Osteoblast (primary cell): ENCODE measurements at places on chromosomes 11 and 22. TPM values are rescaled to one million over a fixed set of nuclear protein-coding genes. Genes with fewer than 3 reads are reported as not detected.

GRCh38 chr22:36998620-36999351 is 20.5 kb downstream of the TST start:
- peak; percentile 80 for DNase-seq
- H3K4me3 ChIP-seq: no peak overlapping the region
- peaks cover 17% of the 10 kb centered on the region for H3K27me3 ChIP-seq
- H3K4me1 ChIP-seq: peaks cover 2% of the 10 kb centered on the region
- H3K27ac ChIP-seq: no peak overlapping the region
- no peaks in the 10 kb centered on the region for H3K36me3 ChIP-seq

GRCh38 chr11:44903035-44903434 is 47.6 kb downstream of the TP53I11 start:
- no peak overlapping the region for H3K4me3 ChIP-seq
- no peak for DNase-seq
- no peaks in the 10 kb centered on the region for H3K36me3 ChIP-seq
- peaks cover 6% of the 10 kb centered on the region for H3K27me3 ChIP-seq
- no peaks in the 10 kb centered on the region for H3K4me1 ChIP-seq
- no peak overlapping the region for H3K27ac ChIP-seq

DNA sequence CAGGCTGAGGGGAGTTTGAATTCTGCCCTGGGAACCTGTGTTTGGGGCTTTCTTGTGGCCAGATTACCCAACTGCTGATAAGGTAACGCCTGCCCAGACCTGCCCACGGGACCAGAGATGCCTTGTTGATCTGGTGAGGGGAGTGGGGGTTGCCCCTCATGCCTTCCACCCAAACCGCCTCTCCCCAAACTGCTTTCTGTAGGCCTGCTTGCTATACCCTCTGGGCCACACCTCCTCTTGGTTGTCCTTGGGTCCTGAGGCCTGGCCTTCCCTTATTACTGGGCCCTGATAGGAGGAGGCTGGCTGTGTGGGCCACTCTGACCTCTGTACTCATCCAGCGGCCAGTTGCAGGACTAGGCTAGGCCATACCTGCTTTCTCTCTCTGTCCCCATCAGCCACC is 3.4 kb downstream of the P2RY2 start:
- H3K4me1 ChIP-seq: no peaks in the 10 kb centered on the region
- no peaks in the 10 kb centered on the region for H3K36me3 ChIP-seq
- H3K27ac ChIP-seq: no peak overlapping the region
- no peak for DNase-seq

- H3K4me3 ChIP-seq: peak overlapping the region; percentile 97
- DNase-seq: peak; percentile 22
- H3K27ac ChIP-seq: peak overlapping the region; percentile 63
- peaks cover 15% of the 10 kb centered on the region for H3K4me1 ChIP-seq
- peaks cover 11% of the 10 kb centered on the region for H3K36me3 ChIP-seq
Observed at GRCh38 chr22:41544671-41545476, 604 bp upstream of the POLR3H start.

DNA sequence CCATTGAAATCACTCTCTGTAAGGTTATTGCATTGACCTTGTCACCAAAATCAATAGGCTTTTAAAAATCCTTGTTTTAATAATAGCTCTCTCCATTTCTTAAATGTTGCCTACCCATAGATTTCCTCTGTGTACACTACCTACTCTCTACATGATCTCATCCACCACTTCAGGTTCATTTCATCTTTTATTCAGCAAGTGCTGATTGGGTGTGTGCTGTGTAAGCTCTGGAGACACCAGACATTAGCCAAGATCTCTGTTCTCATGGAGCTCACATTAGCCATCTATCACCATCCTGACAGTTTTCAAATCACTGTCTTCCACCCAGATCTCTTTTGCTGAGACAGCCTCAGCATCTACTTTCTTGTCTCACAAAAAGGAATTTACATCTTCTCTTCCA is 4.4 kb upstream of the MS4A10 start:
- H3K27me3 ChIP-seq: peaks cover 23% of the 10 kb centered on the region
- no peak for DNase-seq
- H3K36me3 ChIP-seq: no peaks in the 10 kb centered on the region
- H3K4me1 ChIP-seq: peaks cover 13% of the 10 kb centered on the region
- H3K27ac ChIP-seq: no peak overlapping the region
- H3K4me3 ChIP-seq: no peak overlapping the region

- H3K27me3 ChIP-seq: no peaks in the 10 kb centered on the region
- H3K4me1 ChIP-seq: peaks cover 4% of the 10 kb centered on the region
- H3K27ac ChIP-seq: no peak overlapping the region
Observed at GRCh38 chr11:73168925-73169579, 26.9 kb upstream of the FCHSD2 start.

- no peak overlapping the region for H3K27ac ChIP-seq
- H3K36me3 ChIP-seq: peaks cover 46% of the 10 kb centered on the region
- no peak overlapping the region for H3K4me3 ChIP-seq
- H3K4me1 ChIP-seq: peaks cover 9% of the 10 kb centered on the region
Observed at GRCh38 chr11:72238040-72238450, 5.9 kb downstream of the PHOX2A start.

DNA sequence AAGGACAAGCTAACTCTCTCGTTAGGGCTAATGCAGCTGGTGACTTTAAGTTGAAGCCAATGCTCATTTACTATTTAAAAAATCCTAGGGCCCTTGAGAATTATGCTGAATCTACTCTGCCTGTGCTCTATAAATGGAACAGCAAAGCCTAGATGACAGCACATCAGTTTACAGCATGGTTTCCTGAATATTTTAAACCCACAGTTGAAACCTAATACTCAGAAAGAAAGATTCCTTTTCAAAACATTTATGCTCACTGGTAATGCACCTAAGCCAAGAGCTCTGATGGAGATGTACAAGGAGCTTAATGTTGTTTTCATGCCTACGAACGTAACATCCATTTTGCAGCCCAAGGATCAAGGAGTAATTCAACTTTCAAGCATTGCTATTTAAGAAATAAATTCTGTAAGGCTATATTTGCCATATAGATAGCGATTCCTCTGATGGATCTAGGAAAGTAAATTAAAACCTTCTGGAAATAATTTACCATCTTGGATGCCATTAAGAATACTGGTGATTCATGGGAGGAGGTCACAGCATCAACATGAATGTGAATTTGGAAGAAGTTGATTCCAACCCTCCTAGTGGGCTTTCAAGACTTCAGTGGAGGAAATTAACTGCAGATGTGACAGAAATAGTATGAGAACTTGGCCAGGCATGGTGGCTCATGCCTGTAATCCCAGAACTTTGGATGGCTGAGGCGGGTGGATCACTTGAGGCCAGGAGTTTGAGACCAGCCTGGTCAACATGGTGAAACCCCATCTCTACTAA is 14.5 kb downstream of the XNDC1N start:
- DNase-seq: peak; percentile 63
- H3K4me1 ChIP-seq: no peaks in the 10 kb centered on the region
- H3K27ac ChIP-seq: no peak overlapping the region
- H3K27me3 ChIP-seq: no peaks in the 10 kb centered on the region
- H3K4me3 ChIP-seq: no peak overlapping the region
- peaks cover 9% of the 10 kb centered on the region for H3K36me3 ChIP-seq

GRCh38 chr22:19973551-19974267 is 32.1 kb upstream of the TXNRD2 start:
- H3K4me1 ChIP-seq: no peaks in the 10 kb centered on the region
- no peak for DNase-seq
- no peaks in the 10 kb centered on the region for H3K27me3 ChIP-seq
- H3K4me3 ChIP-seq: no peak overlapping the region
- H3K36me3 ChIP-seq: no peaks in the 10 kb centered on the region

DNA sequence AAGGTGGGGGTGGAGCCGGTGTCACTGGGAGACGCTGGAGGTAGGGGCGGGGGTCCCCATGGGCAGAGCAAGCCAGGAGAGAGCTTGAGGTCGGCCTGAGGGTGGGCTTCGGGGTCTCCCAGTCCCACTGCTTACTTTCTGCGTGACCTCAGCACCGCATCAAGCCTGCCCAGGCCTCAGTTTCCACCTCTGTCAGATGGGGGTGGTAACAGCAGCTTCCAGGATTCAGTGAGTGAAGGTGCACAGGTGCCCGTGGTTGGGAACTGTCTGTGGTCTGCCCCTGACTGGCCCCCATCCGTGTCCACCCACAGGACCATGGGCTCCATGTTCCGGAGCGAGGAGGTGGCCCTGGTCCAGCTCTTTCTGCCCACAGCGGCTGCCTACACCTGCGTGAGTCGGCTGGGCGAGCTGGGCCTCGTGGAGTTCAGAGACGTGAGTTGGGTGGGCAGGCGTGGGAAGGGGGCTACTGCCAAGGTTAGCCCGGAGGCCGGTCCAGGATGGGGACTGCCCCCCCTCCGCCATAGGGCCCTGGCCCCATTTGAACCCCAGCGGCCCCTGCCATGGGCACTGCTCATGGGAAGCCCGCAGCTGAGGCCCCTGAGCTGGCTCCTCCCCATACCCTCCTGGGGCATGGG is 2.2 kb downstream of the TCIRG1 start:
- peaks cover 16% of the 10 kb centered on the region for H3K36me3 ChIP-seq
- H3K27me3 ChIP-seq: no peaks in the 10 kb centered on the region
- H3K27ac ChIP-seq: peak overlapping the region; percentile 73
- DNase-seq: peak; percentile 77
- peaks cover 21% of the 10 kb centered on the region for H3K4me1 ChIP-seq
- peak overlapping the region; percentile 86 for H3K4me3 ChIP-seq

GRCh38 chr11:86197448-86197847 is 47.1 kb upstream of the EED start:
- no peak overlapping the region for H3K4me3 ChIP-seq
- no peaks in the 10 kb centered on the region for H3K36me3 ChIP-seq
- no peak for DNase-seq
- H3K27ac ChIP-seq: no peak overlapping the region
- H3K4me1 ChIP-seq: peaks cover 15% of the 10 kb centered on the region
- H3K27me3 ChIP-seq: no peaks in the 10 kb centered on the region

- H3K36me3 ChIP-seq: no peaks in the 10 kb centered on the region
- H3K27ac ChIP-seq: no peak overlapping the region
- no peaks in the 10 kb centered on the region for H3K4me1 ChIP-seq
Observed at GRCh38 chr11:110979696-110980095, 265.8 kb upstream of the POU2AF2 start.

GRCh38 chr11:119210050-119210449 is 3.9 kb downstream of the CBL start:
- DNase-seq: no peak
- H3K36me3 ChIP-seq: no peaks in the 10 kb centered on the region
- H3K4me1 ChIP-seq: peaks cover 13% of the 10 kb centered on the region

- DNase-seq: no peak
Observed at GRCh38 chr11:11318461-11318860, 34.6 kb downstream of the CSNK2A3 start.

DNA sequence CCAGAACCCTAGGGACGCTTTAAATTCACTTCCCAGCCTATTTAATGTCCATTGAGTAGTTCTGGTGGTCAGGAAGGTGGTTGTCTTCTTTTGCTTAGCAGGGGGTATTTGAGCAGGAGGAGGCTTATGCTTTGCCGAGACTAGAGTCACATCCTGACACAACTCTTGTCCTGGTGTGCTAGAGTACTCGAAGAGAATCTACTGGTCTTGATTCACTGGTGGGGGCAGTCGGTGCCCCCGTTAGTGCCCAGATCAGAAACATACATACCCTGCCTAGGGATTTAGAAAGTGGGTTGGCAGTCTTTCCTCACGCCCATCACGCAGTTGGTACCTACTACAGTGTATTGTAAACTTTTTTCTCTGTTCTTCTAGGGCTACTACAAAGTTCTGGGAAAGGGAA is 2.7 kb downstream of the RPL27A start:
- no peaks in the 10 kb centered on the region for H3K27me3 ChIP-seq
- peak overlapping the region; percentile 100 for H3K4me3 ChIP-seq
- peaks cover 54% of the 10 kb centered on the region for H3K4me1 ChIP-seq

GRCh38 chr22:44360306-44360667 is 47.5 kb upstream of the SHISAL1 start:
- peaks cover 46% of the 10 kb centered on the region for H3K4me1 ChIP-seq
- DNase-seq: peak; percentile 72
- H3K36me3 ChIP-seq: no peaks in the 10 kb centered on the region
- H3K27ac ChIP-seq: peak overlapping the region; percentile 91
- H3K27me3 ChIP-seq: no peaks in the 10 kb centered on the region

DNA sequence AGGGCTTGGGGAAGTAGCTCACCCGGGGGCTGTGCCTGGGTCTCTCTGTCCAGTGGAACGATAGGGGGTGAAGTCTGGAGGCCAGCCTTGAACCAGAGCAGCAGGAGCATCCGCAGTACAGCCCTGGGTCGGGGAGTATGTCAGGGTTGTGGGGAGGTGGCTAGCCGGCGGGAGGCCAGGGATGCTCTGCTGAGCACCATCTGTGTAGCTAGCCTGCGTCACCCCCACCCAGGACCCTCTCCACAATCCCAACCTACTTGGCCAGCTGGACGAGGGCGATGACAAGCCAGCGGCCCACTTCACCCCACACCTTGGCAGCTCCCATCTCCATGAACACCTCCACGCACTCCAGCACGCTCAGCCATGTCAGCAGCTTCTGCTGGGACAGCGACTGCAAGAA is 2.2 kb downstream of the PEX16 start:
- DNase-seq: peak; percentile 26
- peaks cover 11% of the 10 kb centered on the region for H3K4me1 ChIP-seq
- peaks cover 29% of the 10 kb centered on the region for H3K36me3 ChIP-seq
- no peaks in the 10 kb centered on the region for H3K27me3 ChIP-seq
- H3K4me3 ChIP-seq: no peak overlapping the region

DNA sequence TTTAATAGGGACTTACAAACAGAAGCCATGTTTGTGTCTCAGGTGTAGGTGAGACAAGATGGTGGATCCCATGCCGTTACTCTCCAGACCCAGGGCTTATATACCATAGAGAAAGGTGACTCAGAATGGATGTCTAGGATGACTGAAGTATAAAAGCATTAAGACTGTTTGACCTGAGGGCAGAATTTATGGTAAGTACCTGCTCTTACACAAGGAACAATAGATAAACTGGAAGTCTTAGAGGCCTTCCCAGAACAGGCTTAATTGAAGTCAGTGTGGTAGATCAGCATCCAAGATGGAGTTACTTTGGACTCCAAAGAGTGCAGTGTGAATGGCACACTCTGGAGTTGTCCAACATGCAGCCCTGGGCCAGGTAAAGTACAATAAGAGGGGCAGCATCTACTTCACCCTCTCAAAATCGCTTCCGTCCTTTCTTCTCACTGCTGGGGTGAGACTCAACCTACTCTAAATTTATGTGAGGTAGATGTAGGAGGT is 387.0 kb upstream of the DDI1 start:
- no peaks in the 10 kb centered on the region for H3K36me3 ChIP-seq
- no peaks in the 10 kb centered on the region for H3K27me3 ChIP-seq
- H3K4me3 ChIP-seq: no peak overlapping the region
- H3K4me1 ChIP-seq: peaks cover 11% of the 10 kb centered on the region

HEPACAM gene
- total RNA-seq: under 0.01 TPM in 1 of 2 replicates, not detected in the other

CLDN5 gene
- not detected in 2 replicates for total RNA-seq

TRIM49D2 gene
- 0.29 TPM in 1 of 2 replicates, not detected in the other for total RNA-seq

MUC5AC gene
- total RNA-seq: not detected in 2 replicates

ZNRF3 gene
- total RNA-seq: 4.7 and 6.9 TPM in 2 replicates

MRGPRF gene
- 39.4 and 41.5 TPM in 2 replicates for total RNA-seq

ABCC8 gene
- not detected in 2 replicates for total RNA-seq

FADS2 gene
- 258 and 275 TPM in 2 replicates for total RNA-seq

ARHGEF17 gene
- total RNA-seq: 50.1 and 67.0 TPM in 2 replicates

TMPRSS6 gene
- total RNA-seq: not detected in 2 replicates
